ENCODE measurements at places on chromosomes 4 and X.

- H3K27me3 ChIP-seq, result peaks cover 4% of the 10 kb centered on the region
- no peaks in the 10 kb centered on the region for H3K4me1 ChIP-seq
- no peak overlapping the region for H3K27ac ChIP-seq
- no peak for DNase-seq
- H3K36me3 ChIP-seq, result no peaks in the 10 kb centered on the region
Measured at GRCh38 chr4:108937066-108937465, 174.2 kb upstream of the ETNPPL start.

- H3K36me3 ChIP-seq, result peaks cover 8% of the 10 kb centered on the region
- peaks cover 76% of the 10 kb centered on the region for H3K4me1 ChIP-seq
- H3K4me3 ChIP-seq, result peak overlapping the region; percentile 20
- peak overlapping the region; percentile 81 for H3K27ac ChIP-seq
- no peak for DNase-seq
Measured at GRCh38 chr4:102627831-102628523, 126.8 kb downstream of the NFKB1 start.

DNA sequence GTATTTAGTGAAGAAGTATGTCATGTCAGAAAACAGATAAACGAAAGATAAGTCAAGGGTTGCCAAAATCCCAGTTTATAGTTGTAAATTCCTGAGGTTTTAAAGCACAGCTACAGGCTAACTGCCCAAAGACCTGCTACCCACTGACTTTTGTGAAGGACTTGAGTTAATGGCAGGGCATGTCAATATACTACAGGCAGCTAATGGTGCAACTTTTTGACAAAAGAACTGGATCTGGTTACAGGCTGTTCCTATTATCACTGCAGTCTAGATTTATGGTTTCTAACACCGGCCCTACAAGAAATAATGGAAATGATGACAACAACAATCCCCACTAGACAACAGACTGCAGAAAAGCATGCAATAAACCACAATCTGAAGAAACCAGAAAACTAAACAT, 6.4 kb downstream of the SCML2 start:
- no peak overlapping the region for H3K27ac ChIP-seq
- H3K4me1 ChIP-seq, result no peaks in the 10 kb centered on the region
- H3K27me3 ChIP-seq, result no peaks in the 10 kb centered on the region
- no peaks in the 10 kb centered on the region for H3K36me3 ChIP-seq
- DNase-seq, result no peak

GRCh38 chr4:186806679-186807421, 83.2 kb upstream of the FAT1 start:
- H3K36me3 ChIP-seq, result no peaks in the 10 kb centered on the region
- no peaks in the 10 kb centered on the region for H3K4me1 ChIP-seq
- H3K27ac ChIP-seq, result no peak overlapping the region
- H3K4me3 ChIP-seq, result no peak overlapping the region
- no peak for DNase-seq
- H3K27me3 ChIP-seq, result no peaks in the 10 kb centered on the region

DNA sequence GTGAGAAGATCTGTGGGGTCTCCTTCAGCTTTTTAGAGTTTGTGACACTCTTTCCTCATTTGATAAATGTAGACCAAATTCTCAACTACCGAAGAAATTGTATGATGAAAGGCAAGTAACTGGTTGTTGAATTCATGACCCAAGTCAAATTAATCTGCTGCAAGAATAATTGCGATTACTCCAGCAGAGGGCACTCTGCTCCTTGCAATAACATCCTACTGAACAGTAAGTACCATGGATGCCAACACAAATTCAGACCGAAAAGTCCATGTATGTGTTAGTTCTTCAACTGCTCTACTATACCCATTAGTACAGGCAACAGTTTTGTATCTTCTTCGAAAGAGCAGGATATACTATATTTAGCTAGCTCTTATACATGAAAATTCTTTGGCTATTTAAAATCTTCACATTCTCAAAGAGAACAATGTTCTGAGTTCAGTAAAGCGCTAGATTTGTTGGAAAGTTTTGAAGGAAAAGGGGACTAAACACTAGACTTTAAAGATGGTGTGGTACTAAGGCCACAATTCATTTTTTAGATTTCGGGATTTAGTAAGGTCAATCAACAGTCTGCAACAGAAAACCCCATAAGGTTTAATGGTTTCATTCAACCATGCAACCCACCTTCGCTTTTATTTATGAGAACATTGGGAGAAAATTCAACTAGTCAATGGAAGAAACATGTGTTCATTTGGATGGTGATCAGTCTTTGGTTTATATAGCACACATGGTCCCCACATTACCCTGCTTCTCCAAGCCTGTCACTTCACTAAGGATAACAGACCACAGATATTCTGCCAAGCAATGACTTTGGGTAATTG, 105.4 kb upstream of the TBC1D9 start:
- no peak overlapping the region for H3K27ac ChIP-seq
- peak; percentile 9 for DNase-seq
- no peak overlapping the region for H3K4me3 ChIP-seq
- no peaks in the 10 kb centered on the region for H3K36me3 ChIP-seq
- no peaks in the 10 kb centered on the region for H3K27me3 ChIP-seq

DNA sequence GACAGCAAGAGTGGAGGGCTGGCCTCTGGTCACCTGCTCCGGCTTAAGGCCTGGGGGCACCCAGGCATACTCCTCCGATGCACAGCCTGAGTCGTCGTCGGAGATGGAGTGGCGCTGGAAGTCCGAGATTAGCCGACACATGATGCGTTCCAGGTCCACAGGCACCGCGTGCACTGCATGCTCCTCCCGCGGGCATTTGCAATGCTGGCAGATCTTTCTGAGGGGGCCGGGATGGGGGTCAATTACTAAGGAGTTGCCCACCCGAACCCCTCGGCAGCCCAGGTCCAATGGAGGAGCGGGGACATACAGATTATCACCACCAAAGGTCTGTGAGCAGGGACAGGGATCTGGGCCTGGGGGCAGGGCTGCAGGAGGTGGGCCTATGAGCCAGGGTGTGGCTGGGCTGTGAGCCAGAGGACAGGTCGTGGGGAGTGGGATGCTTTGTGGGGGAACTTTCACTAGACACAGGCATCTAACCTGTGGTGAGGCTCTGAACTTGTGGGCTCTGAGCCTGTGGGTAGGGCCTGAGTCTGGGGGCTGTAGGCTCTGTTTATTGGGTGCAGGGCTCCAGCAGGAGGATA, 2.4 kb downstream of the PRICKLE3 start:
- H3K4me3 ChIP-seq, result peak overlapping the region; percentile 7
- H3K4me1 ChIP-seq, result peaks cover 8% of the 10 kb centered on the region
- H3K27me3 ChIP-seq, result no peaks in the 10 kb centered on the region
- H3K27ac ChIP-seq, result peak overlapping the region; percentile 22

- no peaks in the 10 kb centered on the region for H3K27me3 ChIP-seq
- H3K4me1 ChIP-seq, result peaks cover 25% of the 10 kb centered on the region
- H3K27ac ChIP-seq, result no peak overlapping the region
Measured at GRCh38 chr4:121796283-121796682, 4.8 kb upstream of the EXOSC9 start.

GRCh38 chr4:27098034-27098433, 237.4 kb downstream of the STIM2 start:
- DNase-seq, result no peak
- no peaks in the 10 kb centered on the region for H3K36me3 ChIP-seq
- no peaks in the 10 kb centered on the region for H3K4me1 ChIP-seq

- no peak overlapping the region for H3K4me3 ChIP-seq
- H3K4me1 ChIP-seq, result no peaks in the 10 kb centered on the region
- DNase-seq, result no peak
- no peak overlapping the region for H3K27ac ChIP-seq
- peaks cover 1% of the 10 kb centered on the region for H3K27me3 ChIP-seq
Measured at GRCh38 chr4:74111306-74111975, 12.4 kb upstream of the CXCL2 start.

DNA sequence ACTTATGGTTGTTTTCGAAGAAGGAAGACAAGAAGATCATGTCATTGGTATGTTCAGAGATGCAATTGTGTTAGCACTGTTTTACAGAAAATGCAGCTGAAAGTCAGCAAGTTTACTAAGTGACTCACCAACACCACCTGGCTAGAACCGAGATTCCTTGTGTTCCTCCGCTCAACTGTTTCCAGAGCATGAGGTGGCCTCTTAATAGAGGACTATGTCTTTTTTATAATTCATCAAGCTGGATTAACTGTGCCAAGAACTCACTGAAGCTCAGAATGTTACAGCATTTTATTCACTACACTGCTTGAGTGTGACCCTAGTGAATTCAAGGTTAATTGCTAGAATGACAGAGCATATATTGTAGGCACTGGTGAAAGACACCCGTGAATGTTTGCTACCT, 1573.5 kb upstream of the TENM3 start:
- H3K4me3 ChIP-seq, result no peak overlapping the region
- DNase-seq, result no peak
- H3K36me3 ChIP-seq, result no peaks in the 10 kb centered on the region
- peaks cover 8% of the 10 kb centered on the region for H3K4me1 ChIP-seq

DNA sequence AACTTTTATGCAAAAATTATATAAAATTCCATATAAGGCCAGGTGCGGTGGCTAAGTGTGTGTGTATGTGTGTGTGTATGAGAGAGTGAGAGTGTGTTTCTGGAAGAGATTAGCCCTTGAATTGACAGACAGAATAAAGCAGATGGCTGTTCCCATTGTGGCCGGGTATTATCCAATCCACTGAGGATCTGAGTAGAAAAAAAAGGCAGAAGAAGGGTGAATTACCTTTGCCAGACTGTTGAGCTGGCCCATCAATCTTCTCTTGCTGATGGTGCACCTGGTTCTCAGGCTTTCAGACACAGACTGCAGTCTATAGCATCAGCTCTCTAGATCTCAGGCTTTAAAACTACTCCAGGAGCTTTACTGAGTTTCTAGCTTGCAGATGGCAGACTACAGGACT, 92.2 kb upstream of the SLIT2 start:
- H3K4me3 ChIP-seq, result no peak overlapping the region
- H3K4me1 ChIP-seq, result no peaks in the 10 kb centered on the region
- DNase-seq, result no peak
- no peaks in the 10 kb centered on the region for H3K36me3 ChIP-seq
- no peak overlapping the region for H3K27ac ChIP-seq

DNA sequence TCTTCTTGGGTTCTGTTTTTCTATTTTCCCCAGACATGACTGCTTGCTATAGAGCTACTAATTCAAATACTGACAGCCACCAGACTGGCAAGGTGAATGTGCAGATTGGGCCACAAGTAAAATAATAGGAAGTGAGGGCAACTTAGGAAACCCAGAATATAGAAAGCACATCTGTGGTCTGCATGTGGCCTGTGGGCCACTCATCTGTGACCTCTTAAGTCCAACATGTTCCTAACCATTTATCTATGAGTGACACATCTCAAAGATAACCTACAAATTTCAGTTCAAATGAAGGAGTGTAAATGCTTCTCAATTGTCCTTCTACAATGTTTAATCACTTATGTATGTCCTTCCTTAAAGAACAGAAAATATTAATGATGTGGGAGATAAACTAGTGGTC, 128.9 kb downstream of the REELD1 start:
- no peaks in the 10 kb centered on the region for H3K36me3 ChIP-seq
- H3K27me3 ChIP-seq, result no peaks in the 10 kb centered on the region
- DNase-seq, result no peak
- H3K4me1 ChIP-seq, result no peaks in the 10 kb centered on the region
- no peak overlapping the region for H3K27ac ChIP-seq

DNA sequence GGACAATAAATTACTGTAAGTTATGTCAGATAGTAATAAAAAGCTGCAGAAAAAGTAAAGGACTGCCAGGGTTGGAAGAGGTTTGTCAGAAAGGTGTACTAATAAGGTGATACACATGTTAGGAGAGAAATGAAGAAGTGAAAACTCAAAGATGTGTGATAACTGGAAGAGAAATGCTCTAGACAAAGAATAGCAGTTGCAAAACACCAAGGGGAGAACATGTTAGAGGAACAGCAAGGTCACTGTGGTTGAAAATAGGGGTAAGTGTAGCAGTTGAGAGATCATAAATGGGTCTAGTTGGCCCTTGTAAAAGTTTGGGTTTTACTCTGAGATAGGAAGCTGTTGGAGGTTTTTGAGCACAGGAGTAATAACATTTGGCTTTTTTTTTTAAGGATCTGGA, 46.9 kb downstream of the HSPA4L start:
- no peak overlapping the region for H3K27ac ChIP-seq
- no peak overlapping the region for H3K4me3 ChIP-seq
- peaks cover 3% of the 10 kb centered on the region for H3K27me3 ChIP-seq
- H3K4me1 ChIP-seq, result no peaks in the 10 kb centered on the region
- DNase-seq, result no peak

DNA sequence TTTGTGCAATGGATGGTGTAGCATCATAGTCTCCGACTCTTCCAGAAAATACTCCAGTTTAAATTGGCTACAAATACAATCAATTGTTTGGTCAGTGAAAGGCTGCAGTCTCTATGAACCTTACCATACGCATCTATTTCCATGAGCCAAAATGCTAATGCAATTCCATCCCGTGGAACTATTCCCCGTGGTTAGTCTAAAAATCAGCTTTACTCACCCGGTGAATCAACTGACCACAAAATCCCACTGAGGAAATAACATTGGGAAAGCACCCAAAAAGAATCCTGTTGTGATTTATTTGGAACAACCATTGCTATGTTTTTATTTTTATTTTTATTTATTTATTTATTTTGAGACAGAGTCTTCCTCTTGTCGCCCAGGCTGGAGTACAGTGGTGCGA, 87.1 kb downstream of the DHX15 start:
- H3K36me3 ChIP-seq, result no peaks in the 10 kb centered on the region
- peaks cover 2% of the 10 kb centered on the region for H3K4me1 ChIP-seq
- H3K27ac ChIP-seq, result no peak overlapping the region
- H3K27me3 ChIP-seq, result peaks cover 2% of the 10 kb centered on the region

DNA sequence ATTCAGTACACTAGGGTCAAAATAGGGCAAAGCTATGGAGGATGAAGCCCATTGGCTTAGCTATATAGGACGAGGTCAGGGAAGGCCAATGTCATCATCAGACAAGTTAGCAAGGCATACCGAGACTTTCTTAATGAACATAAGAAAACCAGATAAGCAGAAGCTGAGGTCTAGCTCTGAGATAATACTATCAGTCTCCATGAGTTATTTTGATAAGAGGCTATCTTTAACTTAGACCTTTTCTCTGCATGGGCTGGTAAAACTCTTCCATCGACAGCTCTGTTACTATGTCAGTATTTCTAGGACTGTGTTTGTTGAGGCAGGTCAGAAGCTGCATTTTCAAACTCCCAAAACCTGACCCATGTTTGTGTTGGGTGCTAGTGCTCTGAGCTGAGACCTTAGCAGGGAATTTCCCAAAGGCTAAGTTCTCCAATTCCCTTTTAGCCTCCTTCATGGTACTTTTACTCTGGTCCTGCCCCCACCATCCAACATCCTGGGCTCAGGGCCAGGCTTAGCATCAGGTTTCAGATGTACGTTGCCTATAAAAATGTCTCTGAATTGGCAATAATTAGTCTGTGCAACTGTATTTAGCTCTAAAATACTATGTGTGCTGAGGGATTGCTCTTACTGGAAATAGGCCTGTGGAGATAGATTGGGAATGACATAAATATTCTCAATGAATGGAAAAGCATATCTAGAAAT, 29.3 kb upstream of the LRAT start:
- DNase-seq, result no peak
- peaks cover 7% of the 10 kb centered on the region for H3K27me3 ChIP-seq
- H3K4me1 ChIP-seq, result no peaks in the 10 kb centered on the region
- H3K27ac ChIP-seq, result no peak overlapping the region
- no peaks in the 10 kb centered on the region for H3K36me3 ChIP-seq

GRCh38 chrX:150372280-150372679, 9.2 kb downstream of the MAMLD1 start:
- DNase-seq, result no peak
- no peaks in the 10 kb centered on the region for H3K27me3 ChIP-seq
- no peaks in the 10 kb centered on the region for H3K36me3 ChIP-seq
- no peak overlapping the region for H3K27ac ChIP-seq
- no peaks in the 10 kb centered on the region for H3K4me1 ChIP-seq

GRCh38 chr4:164288578-164288977, 465.4 kb upstream of the SMIM31 start:
- no peak overlapping the region for H3K27ac ChIP-seq
- no peak for DNase-seq
- H3K4me1 ChIP-seq, result no peaks in the 10 kb centered on the region
